ENCODE measurements at places on chromosomes 1 and 21. TPM values are rescaled to one million over a fixed set of nuclear protein-coding genes. Genes with fewer than 3 reads are reported as not detected.

GRCh38 chr1:232426801-232427200 is 203.1 kb downstream of the SIPA1L2 start:
- H3K27ac ChIP-seq, result no peak overlapping the region
- H3K4me1 ChIP-seq, result no peaks in the 10 kb centered on the region
- no peak overlapping the region for H3K4me3 ChIP-seq
- no peaks in the 10 kb centered on the region for H3K27me3 ChIP-seq
- no peaks in the 10 kb centered on the region for H3K36me3 ChIP-seq
- no peak for DNase-seq

DNA sequence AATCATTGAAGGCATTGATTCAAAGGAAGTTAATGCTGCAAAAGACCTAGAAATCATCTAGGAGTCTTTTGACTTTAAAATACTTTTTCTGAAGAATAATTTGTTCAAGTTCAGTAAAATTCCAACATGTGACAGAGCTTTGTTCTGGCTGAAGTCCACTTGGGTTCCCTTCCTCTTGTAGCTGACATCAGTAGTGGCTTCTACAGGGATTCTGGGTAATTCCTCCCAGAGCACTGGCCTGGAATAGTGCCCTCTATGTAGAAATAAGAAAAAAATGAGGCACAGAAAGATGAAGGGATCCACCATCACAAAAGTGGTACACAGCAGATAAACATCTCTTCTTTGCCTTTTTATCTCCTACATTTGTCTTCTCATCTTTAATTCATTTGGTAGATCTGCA is 548.1 kb downstream of the LTN1 start:
- H3K27ac ChIP-seq, result no peak overlapping the region
- no peaks in the 10 kb centered on the region for H3K27me3 ChIP-seq
- no peaks in the 10 kb centered on the region for H3K36me3 ChIP-seq
- no peaks in the 10 kb centered on the region for H3K4me1 ChIP-seq
- DNase-seq, result no peak

- no peaks in the 10 kb centered on the region for H3K36me3 ChIP-seq
- H3K4me1 ChIP-seq, result peaks cover 81% of the 10 kb centered on the region
- peak; percentile 57 for DNase-seq
Observed at GRCh38 chr1:234725177-234726132, 115.5 kb upstream of the IRF2BP2 start.

GRCh38 chr1:181189691-181190363 is 101.3 kb downstream of the IER5 start:
- no peaks in the 10 kb centered on the region for H3K36me3 ChIP-seq
- peak; percentile 70 for DNase-seq
- no peaks in the 10 kb centered on the region for H3K4me1 ChIP-seq
- H3K27ac ChIP-seq, result no peak overlapping the region

- H3K4me1 ChIP-seq, result no peaks in the 10 kb centered on the region
- no peak for DNase-seq
- no peaks in the 10 kb centered on the region for H3K36me3 ChIP-seq
Observed at GRCh38 chr1:207078578-207079132, 10.0 kb upstream of the C4BPB start.

PTAFR gene
- 7.6 TPM for total RNA-seq

GRCh38 chr1:234704106-234704887 is 94.3 kb upstream of the IRF2BP2 start:
- no peaks in the 10 kb centered on the region for H3K27me3 ChIP-seq
- H3K4me1 ChIP-seq, result no peaks in the 10 kb centered on the region
- H3K36me3 ChIP-seq, result no peaks in the 10 kb centered on the region
- no peak for DNase-seq

DNA sequence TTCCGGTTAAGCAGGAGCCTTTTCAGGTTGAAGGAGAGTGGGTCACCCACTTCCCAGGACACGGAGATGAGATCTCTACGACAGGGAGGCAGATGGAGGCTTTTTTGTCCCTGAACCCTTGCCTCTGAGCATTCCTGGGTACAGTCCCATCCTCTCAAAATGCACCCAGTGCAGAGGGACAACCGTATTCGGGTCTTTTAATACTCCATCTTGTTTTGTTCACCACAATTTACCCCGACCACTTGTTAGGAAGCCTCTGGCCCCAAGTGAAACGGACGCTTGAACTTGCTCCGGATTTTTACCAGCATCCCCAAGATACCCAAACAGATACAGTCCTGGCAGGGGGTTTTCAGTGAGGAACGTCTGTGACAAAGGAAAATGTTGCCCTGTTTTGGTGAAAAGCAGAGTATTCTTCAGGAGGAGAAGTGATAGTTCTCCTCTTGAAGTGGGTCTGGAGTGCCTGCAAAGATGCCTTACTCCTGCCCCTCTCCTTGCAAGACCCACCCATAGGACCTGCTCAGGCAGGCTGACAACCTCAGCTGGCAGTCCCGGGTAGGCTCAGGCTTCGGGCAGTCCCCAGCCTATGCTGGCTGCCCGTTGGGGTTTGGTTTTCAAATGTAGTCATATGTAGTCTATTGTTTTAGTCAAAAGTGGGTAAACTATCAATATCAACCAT is 669 bp upstream of the ARL8A start:
- peak overlapping the region; percentile 95 for H3K4me3 ChIP-seq
- 0 out of 2 replicates have a peak, but pooled peaks cover 8% of the 10 kb centered on the region for H3K36me3 ChIP-seq
- H3K4me1 ChIP-seq, result peaks cover 15% of the 10 kb centered on the region
- H3K27ac ChIP-seq, result no peak overlapping the region
- no peaks in the 10 kb centered on the region for H3K27me3 ChIP-seq
- no peak for DNase-seq

B3GALT2 gene
- not detected for total RNA-seq

CAMK1G gene
- not detected for total RNA-seq

SELE gene
- total RNA-seq, result not detected

- no peaks in the 10 kb centered on the region for H3K4me1 ChIP-seq
- no peaks in the 10 kb centered on the region for H3K27me3 ChIP-seq
- H3K27ac ChIP-seq, result no peak overlapping the region
- DNase-seq, result no peak
Observed at GRCh38 chr1:226154593-226154992, 31.9 kb downstream of the ACBD3 start.

- H3K36me3 ChIP-seq, result no peaks in the 10 kb centered on the region
- H3K27ac ChIP-seq, result 0 out of 2 replicates have a peak overlapping the region, but pooled peaks have one; percentile 4
- H3K4me1 ChIP-seq, result peaks cover 39% of the 10 kb centered on the region
- DNase-seq, result peak; percentile 83
- no peaks in the 10 kb centered on the region for H3K27me3 ChIP-seq
Observed at GRCh38 chr1:202836623-202837403, 26.1 kb downstream of the PCAT6 start.

DNA sequence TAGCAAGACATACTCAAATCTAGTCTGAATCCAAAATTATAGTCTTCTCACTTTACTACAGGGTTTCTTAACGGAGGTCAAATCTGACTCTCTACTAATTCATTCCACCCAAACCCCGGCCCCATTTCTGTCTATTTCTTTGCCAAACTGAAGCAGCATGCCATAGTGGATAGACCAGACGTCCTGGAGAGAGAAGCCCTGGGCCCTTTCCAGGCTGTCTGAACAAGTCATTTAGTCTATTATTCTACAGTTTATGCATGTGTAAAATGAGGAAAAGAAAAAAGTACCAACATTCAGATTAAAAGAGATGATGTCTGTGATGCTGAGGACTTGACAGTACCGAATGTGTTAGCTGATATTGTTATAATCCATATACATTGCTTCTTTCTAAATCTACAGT is 95.0 kb downstream of the GDAP2 start:
- no peaks in the 10 kb centered on the region for H3K27me3 ChIP-seq
- no peak overlapping the region for H3K4me3 ChIP-seq
- H3K4me1 ChIP-seq, result no peaks in the 10 kb centered on the region
- no peak for DNase-seq
- no peak overlapping the region for H3K27ac ChIP-seq

DNA sequence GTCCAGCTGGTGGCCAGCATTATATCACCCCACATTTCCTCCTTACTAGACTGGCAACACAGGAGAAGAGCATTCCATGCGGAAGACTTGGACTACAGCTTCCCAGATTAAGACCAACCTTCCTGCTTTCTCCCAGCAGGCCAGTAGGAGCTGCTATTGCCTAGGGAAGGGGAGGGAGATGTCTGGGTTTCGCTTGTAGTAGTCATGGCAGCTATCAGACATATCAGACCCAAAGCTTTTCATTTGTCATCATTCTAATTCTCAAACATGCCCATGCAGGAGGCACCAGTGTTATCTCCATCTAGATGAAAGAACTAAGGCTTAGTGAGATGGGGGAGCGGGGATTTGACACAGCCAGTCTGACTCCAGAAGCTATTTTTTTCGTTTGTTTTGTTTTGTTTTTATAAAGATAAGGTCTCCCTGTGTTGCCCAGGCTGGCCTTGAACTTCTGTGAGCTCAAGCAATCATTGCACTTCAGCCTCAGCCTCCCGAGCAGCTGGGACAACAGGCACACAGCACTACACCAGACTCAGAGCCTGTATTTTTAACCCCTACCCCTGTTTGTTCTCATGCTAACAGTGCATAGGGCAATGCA is 4.5 kb downstream of the PLA2G2A start:
- no peaks in the 10 kb centered on the region for H3K27me3 ChIP-seq
- H3K36me3 ChIP-seq, result no peaks in the 10 kb centered on the region
- H3K4me1 ChIP-seq, result no peaks in the 10 kb centered on the region
- peak; percentile 58 for DNase-seq
- no peak overlapping the region for H3K4me3 ChIP-seq

AKR7A2 gene
- 114 TPM for total RNA-seq

FLG2 gene
- total RNA-seq, result not detected

NUAK2 gene
- total RNA-seq, result 3.8 TPM

TMEM269 gene
- total RNA-seq, result 1.0 TPM

DCST1 gene
- total RNA-seq, result 0.43 TPM

- H3K4me1 ChIP-seq, result no peaks in the 10 kb centered on the region
- DNase-seq, result no peak
- H3K27ac ChIP-seq, result no peak overlapping the region
- H3K27me3 ChIP-seq, result peaks cover 4% of the 10 kb centered on the region
Observed at GRCh38 chr1:24915816-24916602, 14.1 kb downstream of the RUNX3 start.

SPRR1A gene
- not detected for total RNA-seq

- H3K4me1 ChIP-seq, result no peaks in the 10 kb centered on the region
- DNase-seq, result no peak
- no peaks in the 10 kb centered on the region for H3K36me3 ChIP-seq
- no peaks in the 10 kb centered on the region for H3K27me3 ChIP-seq
Observed at GRCh38 chr1:32878183-32878582, 7.5 kb upstream of the FNDC5 start.

MSH4 gene
- 0.50 TPM for total RNA-seq

CSF3R gene
- total RNA-seq, result not detected

DNA sequence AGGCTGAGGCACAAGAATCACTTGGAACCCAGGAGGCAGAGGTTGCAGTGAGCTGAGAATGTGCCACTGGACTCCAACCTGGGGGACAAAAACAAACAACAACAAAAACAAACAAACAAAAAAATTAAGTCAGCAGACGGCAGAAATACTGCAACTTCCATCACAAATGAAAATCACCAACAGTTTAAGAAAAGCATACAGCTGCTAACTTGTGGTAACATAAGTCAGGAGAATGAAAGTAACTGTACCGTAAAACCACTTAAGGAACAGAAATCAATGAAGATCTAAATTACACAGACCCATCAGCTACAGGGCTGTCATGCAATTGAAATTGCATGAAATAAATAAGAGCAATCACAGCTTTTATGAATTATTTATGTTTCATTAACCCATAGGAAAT is 25.0 kb downstream of the MCOLN2 start:
- no peaks in the 10 kb centered on the region for H3K4me1 ChIP-seq
- H3K36me3 ChIP-seq, result no peaks in the 10 kb centered on the region
- DNase-seq, result no peak
- H3K27ac ChIP-seq, result no peak overlapping the region

APP gene
- 269 TPM for total RNA-seq

GPX7 gene
- total RNA-seq, result not detected
